ENCODE measurements at places on chromosomes 6 and 20.

DNA sequence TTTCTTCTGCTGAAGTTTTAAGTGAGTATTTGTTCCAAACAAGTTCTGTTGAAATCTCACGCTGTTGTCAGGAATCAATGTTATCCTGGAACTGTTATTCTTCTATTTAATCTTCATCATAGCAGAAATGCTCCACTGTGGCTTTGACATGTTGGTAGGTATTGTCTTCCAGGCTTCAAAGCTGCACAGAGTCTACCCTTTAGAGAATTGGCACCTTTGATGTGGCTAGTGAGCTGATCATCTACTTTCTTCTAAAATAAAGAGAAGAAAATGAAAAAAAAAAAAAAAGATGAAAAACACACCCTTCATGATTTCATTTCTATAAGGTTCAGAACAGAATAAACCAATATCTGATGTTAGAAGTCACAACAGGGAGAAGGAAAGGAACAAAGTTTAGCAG is 5.8 kb upstream of the ZSCAN23 start:
- no peak for DNase-seq

GRCh38 chr6:106959985-106960384 is 14.5 kb downstream of the CD24 start:
- DNase-seq, result no peak

- no peak for DNase-seq
These were observed 101.9 kb downstream of the VEGFA start for GRCh38 chr6:43871933-43872332.

DNA sequence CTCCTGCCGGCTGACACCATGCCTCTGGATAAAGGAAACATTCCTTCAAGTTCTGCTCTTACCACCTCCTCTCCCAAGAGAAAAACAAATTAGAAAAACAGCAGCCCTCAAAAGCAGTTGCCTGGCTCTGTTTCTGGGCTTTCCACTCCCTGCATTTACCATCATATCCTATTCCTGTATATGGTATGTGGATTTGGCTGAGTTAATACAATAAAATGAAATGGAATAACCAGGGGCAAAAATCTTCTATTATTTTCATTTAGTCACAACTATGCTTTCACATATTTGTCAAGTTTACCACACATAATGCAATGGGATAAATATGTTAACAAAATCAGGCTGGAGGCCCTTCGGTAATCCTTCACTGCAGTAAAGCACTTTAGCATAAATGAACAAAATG is 34.3 kb downstream of the COL12A1 start:
- DNase-seq, result no peak

GRCh38 chr6:128493877-128494276 is 26.5 kb downstream of the PTPRK start:
- DNase-seq, result no peak

GRCh38 chr20:10260316-10260715 is 41.7 kb downstream of the SNAP25 start:
- DNase-seq, result no peak

DNA sequence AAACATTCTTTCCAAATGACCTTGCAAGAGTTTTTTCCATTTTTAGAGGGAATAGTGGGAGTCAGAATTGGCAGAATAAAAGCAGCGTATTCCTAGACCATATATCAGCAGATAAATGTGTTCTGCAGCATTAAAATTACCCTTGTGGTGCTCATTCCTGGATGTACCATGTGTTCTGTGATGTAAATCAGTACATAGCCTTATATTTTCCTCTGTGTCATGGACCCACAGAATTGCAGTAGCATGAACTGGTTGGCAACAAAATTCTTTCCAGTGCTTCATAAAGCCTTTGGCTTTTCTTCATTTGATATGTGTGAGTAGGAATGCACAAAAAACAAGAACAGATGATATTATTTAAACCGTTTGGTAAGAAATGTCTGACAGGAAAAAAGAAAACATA is 32.5 kb downstream of the ANKEF1 start:
- no peak for DNase-seq

- no peak for DNase-seq
These were observed 16.3 kb downstream of the SS18L1 start for GRCh38 chr20:62159839-62160238.
